ENCODE measurements at places on chromosomes 4 and X. TPM values are rescaled to one million over a fixed set of nuclear protein-coding genes. Genes with fewer than 3 reads are reported as not detected.

Gene UGT2B11
- polyA plus RNA-seq: 2.1 TPM

Gene CT55
- polyA plus RNA-seq: 0.25 TPM

Gene GPR173
- 14.7 TPM for polyA plus RNA-seq

Gene MAGEA10
- not detected for polyA plus RNA-seq

Gene NBDY
- polyA plus RNA-seq: 99.9 TPM

Gene CYSLTR1
- 2.7 TPM for polyA plus RNA-seq

Gene CXCL10
- 5.9 TPM for polyA plus RNA-seq

Gene FAAH2
- polyA plus RNA-seq: 13.1 TPM

Gene COMMD8
- polyA plus RNA-seq: 50.5 TPM

Gene SPACA5
- polyA plus RNA-seq: 0.26 TPM

Gene GC
- polyA plus RNA-seq: 0.17 TPM

Gene BEX5
- polyA plus RNA-seq: 16.1 TPM

Gene TRIM61
- 4.2 TPM for polyA plus RNA-seq

Gene LETM1
- 18.9 TPM for polyA plus RNA-seq

Gene SHROOM4
- polyA plus RNA-seq: 15.6 TPM

Gene SLIT2
- polyA plus RNA-seq: 55.6 TPM

Gene CLDN34
- polyA plus RNA-seq: 0.09 TPM

Gene APEX2
- 18.6 TPM for polyA plus RNA-seq

Gene CXXC4
- polyA plus RNA-seq: 7.6 TPM

Gene ZXDA
- 5.3 TPM for polyA plus RNA-seq

Gene SYP
- polyA plus RNA-seq: 3.1 TPM

Gene SUPT20HL1
- polyA plus RNA-seq: not detected

Gene PAGE2B
- not detected for polyA plus RNA-seq

Gene EDA
- 6.5 TPM for polyA plus RNA-seq

Gene MAGEE1
- 6.4 TPM for polyA plus RNA-seq

Gene NXF2
- 0.61 TPM for polyA plus RNA-seq

Gene OTUD6A
- not detected for polyA plus RNA-seq

Gene PHKA1
- 5.6 TPM for polyA plus RNA-seq

Gene RHOXF2
- polyA plus RNA-seq: not detected

Gene STS
- polyA plus RNA-seq: 7.2 TPM

Gene NWD2
- polyA plus RNA-seq: 0.30 TPM

Gene FREM3
- polyA plus RNA-seq: 0.19 TPM

Gene GAB3
- polyA plus RNA-seq: 2.4 TPM

Gene TASL
- polyA plus RNA-seq: 0.36 TPM

Gene SPANXC
- polyA plus RNA-seq: not detected

Gene NXF2B
- 0.78 TPM for polyA plus RNA-seq

Gene CYLC1
- not detected for polyA plus RNA-seq

Gene PPP1R2C
- not detected for polyA plus RNA-seq

Gene CXCL5
- polyA plus RNA-seq: 0.27 TPM

Gene NUDT9
- polyA plus RNA-seq: 76.6 TPM

Gene DIPK2B
- 10.4 TPM for polyA plus RNA-seq

Gene DDX53
- not detected for polyA plus RNA-seq

Gene GLUD2
- polyA plus RNA-seq: 5.2 TPM

Gene NPNT
- polyA plus RNA-seq: 230 TPM

Gene MAP7D2
- polyA plus RNA-seq: 3.5 TPM

Gene FGF13
- polyA plus RNA-seq: 28.8 TPM

Gene KDR
- polyA plus RNA-seq: 62.7 TPM
